ENCODE measurements at places on chromosomes 2 and 18. TPM values are rescaled to one million over a fixed set of nuclear protein-coding genes. Genes with fewer than 3 reads are reported as not detected.
A peak's percentile ranks its signal among the peaks of the same experiment; 100 is the strongest.

CDH2 gene
- total RNA-seq, result 0.83 TPM

USP34 gene
- 91.9 TPM for total RNA-seq

ZSCAN30 gene
- total RNA-seq, result 32.0 TPM

DNA sequence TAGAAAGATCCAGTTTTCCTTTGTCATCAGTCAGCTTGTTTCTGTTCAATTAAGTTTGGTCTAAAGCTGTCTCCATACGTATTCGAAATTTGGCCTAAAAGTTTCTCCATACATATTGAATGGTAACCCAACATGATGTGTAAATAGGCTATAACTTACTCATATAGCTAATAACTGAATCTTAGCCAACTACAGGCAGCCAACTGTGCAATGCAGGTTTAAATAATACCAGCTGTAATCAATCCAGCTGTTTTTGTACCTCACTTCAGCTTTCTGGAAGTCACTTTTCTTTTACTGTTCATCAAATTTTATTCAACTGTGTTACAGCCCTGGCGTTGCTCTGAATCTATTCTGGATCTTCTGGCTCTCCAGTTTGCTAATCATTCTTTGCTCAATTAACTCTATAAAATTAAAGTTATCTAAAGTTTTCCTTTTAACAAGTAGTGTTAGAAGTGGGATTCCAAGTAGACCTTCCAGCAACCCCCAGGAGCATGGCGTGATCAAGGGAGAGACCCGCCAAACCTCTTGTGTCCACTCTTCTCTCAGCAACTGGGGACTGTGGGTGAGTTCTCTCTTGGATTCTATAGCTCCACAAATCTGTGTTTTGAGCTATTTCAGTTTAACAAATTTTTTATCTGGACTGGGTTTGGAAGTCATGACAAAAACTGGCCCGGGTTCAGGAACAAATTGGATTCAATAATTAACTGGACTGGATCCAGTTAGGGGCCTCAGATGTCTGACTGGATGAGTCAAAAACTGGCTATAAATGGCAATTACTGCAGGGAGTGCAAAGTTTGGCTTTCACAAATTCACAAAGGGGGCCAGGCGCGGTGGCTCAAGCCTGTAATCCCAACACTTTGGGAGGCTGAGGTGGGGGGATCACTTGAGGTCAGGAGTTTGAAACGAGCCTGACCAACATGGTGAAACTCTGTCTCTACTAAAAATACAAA is 329.7 kb upstream of the ST6GAL2 start:
- no peaks in the 10 kb centered on the region for H3K27me3 ChIP-seq
- no peaks in the 10 kb centered on the region for H3K36me3 ChIP-seq
- H3K4me3 ChIP-seq, result no peak overlapping the region
- no peak for DNase-seq
- H3K27ac ChIP-seq, result no peak overlapping the region

DNA sequence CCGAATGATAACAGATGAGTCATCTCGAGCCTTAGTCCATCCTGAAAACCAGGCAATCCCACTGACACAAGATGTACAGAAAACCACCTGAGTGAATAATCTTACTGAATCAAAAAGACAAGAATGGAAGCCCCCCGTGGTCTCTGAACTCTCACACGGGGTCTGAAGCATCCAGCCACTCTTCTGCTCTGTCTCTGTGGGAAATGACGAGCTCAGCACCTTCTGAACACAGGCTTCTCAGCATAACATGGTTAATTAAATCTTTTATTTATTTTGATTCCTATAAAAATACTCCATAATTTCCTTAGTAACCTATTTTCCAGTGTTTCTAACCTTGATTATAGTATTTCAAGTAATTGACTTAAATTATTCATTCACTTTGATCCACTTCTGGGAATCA is 203.7 kb downstream of the TMEM163 start:
- H3K36me3 ChIP-seq, result no peaks in the 10 kb centered on the region
- H3K27me3 ChIP-seq, result no peaks in the 10 kb centered on the region
- no peak overlapping the region for H3K27ac ChIP-seq
- no peaks in the 10 kb centered on the region for H3K4me1 ChIP-seq

GPR17 gene
- total RNA-seq, result not detected

- H3K27me3 ChIP-seq, result no peaks in the 10 kb centered on the region
- no peaks in the 10 kb centered on the region for H3K36me3 ChIP-seq
- H3K4me1 ChIP-seq, result peaks cover 10% of the 10 kb centered on the region
- H3K4me3 ChIP-seq, result no peak overlapping the region
Measured at GRCh38 chr2:237894396-237894979, 35.1 kb downstream of the RAMP1 start.

DNA sequence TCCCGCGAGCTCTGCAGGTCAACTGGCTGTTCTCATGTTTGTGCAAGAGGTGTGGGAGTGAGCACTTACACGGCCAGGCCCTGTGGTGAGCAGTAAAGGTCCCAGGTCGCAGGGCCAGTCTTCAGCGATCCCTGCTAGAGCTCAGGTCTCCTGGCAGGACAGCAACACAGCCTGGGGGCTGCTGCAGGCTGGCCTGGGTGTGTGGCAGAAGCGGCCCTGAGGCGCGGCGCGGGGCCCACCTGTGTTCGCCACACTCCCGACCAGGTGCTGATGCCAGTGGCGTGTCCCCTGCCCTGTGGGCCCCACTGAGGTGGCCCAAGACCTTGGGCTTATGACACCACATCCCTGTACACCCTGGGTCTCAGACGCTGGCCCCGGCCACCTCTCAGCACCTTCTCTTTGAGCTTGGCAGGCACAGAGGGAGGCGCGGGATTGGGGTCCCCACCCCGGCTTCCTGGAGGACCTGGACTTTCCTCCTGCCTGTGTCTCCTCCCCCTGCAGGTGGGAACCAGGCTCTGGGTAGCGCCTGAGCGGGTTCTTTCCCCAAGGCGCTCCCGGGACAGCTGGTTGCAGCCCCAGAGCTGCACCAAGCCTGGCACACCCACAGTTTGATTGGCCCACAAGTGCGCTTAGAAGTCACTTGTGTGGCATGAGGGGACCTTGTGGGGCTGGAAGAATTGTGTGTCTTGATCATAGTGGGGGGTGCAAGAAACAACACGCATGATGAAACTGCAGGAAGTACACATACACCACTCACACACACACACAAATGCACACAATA is 59.2 kb downstream of the TWIST2 start:
- no peaks in the 10 kb centered on the region for H3K27me3 ChIP-seq
- H3K4me1 ChIP-seq, result no peaks in the 10 kb centered on the region
- DNase-seq, result peak; percentile 74

- no peak for DNase-seq
- no peaks in the 10 kb centered on the region for H3K4me1 ChIP-seq
- H3K4me3 ChIP-seq, result no peak overlapping the region
- H3K27ac ChIP-seq, result no peak overlapping the region
Measured at GRCh38 chr2:197130318-197130717, 180.3 kb downstream of the ANKRD44 start.

- no peak overlapping the region for H3K27ac ChIP-seq
- H3K4me3 ChIP-seq, result no peak overlapping the region
- no peaks in the 10 kb centered on the region for H3K4me1 ChIP-seq
- no peaks in the 10 kb centered on the region for H3K27me3 ChIP-seq
- H3K36me3 ChIP-seq, result no peaks in the 10 kb centered on the region
Measured at GRCh38 chr2:7618031-7618430, 700.8 kb downstream of the RNF144A start.

GRCh38 chr2:48417856-48418838 is 111.8 kb upstream of the STON1 start:
- H3K27ac ChIP-seq, result no peak overlapping the region
- H3K27me3 ChIP-seq, result no peaks in the 10 kb centered on the region
- no peak overlapping the region for H3K4me3 ChIP-seq
- no peak for DNase-seq
- peaks cover 23% of the 10 kb centered on the region for H3K4me1 ChIP-seq

IL36RN gene
- total RNA-seq, result not detected

ACMSD gene
- not detected for total RNA-seq

- H3K27me3 ChIP-seq, result no peaks in the 10 kb centered on the region
- H3K36me3 ChIP-seq, result no peaks in the 10 kb centered on the region
- H3K4me3 ChIP-seq, result no peak overlapping the region
- peaks cover 54% of the 10 kb centered on the region for H3K4me1 ChIP-seq
- no peak for DNase-seq
Measured at GRCh38 chr2:42878581-42878980, 86.2 kb upstream of the HAAO start.

GRCh38 chr2:105497094-105497493 is 98.2 kb upstream of the FHL2 start:
- H3K36me3 ChIP-seq, result no peaks in the 10 kb centered on the region
- no peaks in the 10 kb centered on the region for H3K4me1 ChIP-seq
- H3K4me3 ChIP-seq, result no peak overlapping the region
- no peak for DNase-seq
- H3K27me3 ChIP-seq, result no peaks in the 10 kb centered on the region
- no peak overlapping the region for H3K27ac ChIP-seq

- H3K4me1 ChIP-seq, result no peaks in the 10 kb centered on the region
- no peak for DNase-seq
- H3K27ac ChIP-seq, result no peak overlapping the region
- no peak overlapping the region for H3K4me3 ChIP-seq
Measured at GRCh38 chr2:59458800-59459199, 1094.7 kb downstream of the BCL11A start.

CPO gene
- not detected for total RNA-seq

TRIP12 gene
- 179 TPM for total RNA-seq

- H3K27ac ChIP-seq, result no peak overlapping the region
- DNase-seq, result no peak
- H3K36me3 ChIP-seq, result no peaks in the 10 kb centered on the region
- no peak overlapping the region for H3K4me3 ChIP-seq
Measured at GRCh38 chr2:16326711-16327300, 338.8 kb downstream of the CYRIA start.

All from upper lobe of left lung (tissue), 6 donors.